ENCODE measurements at places on chromosomes 2 and 18.

DNA sequence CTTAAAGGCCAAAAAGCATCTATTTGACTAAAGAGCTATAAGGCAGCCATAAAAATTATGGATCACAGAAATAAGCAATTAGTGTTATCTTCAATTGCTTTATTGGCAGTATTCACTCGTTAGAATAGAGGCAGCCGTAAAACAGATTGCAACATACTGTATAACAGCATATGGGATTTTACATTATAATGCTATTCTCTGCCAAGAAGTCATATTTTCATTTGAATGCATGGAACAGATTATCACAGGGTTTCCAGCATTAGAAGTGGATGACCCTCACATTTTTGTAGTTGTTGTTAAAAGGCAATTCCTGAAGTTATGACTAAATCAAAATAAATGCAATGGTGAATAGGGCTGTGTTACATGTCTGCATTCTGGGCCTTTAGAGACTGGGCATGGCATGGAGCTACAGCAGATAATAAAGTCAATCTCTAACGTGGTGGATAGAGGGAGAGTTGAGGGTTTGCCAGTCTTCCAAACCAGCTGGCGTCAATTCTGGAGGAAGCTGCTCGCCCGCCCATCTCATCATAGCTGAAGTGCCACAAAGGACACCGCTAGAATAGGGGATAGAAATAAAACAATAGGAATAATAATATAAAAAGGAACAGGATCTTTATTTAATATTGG lies 155.4 kb upstream of the VRK2 start:
- no peak for DNase-seq

DNA sequence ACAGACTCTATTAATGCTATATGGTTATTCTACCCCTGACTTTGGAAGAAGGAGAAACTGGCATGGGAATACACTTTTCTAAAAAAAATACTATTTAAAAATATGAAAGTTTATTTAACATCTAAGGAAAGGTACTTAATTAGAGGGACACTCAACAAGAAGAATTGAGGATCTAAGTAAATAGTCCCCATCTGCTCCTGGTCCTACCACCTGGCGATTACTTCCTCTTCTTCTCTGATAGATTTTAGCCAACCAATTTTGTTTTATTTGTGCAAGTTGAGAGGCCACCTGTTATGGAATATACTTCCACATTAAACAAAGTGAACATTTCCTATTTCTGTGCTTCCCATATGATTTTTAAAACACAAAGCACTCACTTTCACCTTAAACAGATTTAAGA lies 111.7 kb downstream of the BCL2 start:
- peak; percentile 36 for DNase-seq

GRCh38 chr2:222504719-222505118 lies 80.4 kb downstream of the SGPP2 start:
- no peak for DNase-seq

GRCh38 chr2:207304761-207305160 lies 139.0 kb upstream of the KLF7 start:
- no peak for DNase-seq

GRCh38 chr2:138060301-138060635 lies 96.0 kb downstream of the HNMT start:
- DNase-seq = no peak

GRCh38 chr18:55509631-55510324 lies 78.2 kb downstream of the TCF4 start:
- DNase-seq = no peak

- DNase-seq = no peak
These were observed 83.8 kb upstream of the TMEM17 start for GRCh38 chr2:62589691-62590356.

- no peak for DNase-seq
These were observed 494.9 kb upstream of the LRATD1 start for GRCh38 chr2:14137643-14138042.

- DNase-seq = no peak
These were observed 90.8 kb downstream of the NFATC1 start for GRCh38 chr18:79486356-79487182.

GRCh38 chr2:234204480-234204879 lies 154.0 kb downstream of the SPP2 start:
- DNase-seq = no peak

- DNase-seq = no peak
These were observed 18.6 kb upstream of the CNDP1 start for GRCh38 chr18:74515620-74516231.

DNA sequence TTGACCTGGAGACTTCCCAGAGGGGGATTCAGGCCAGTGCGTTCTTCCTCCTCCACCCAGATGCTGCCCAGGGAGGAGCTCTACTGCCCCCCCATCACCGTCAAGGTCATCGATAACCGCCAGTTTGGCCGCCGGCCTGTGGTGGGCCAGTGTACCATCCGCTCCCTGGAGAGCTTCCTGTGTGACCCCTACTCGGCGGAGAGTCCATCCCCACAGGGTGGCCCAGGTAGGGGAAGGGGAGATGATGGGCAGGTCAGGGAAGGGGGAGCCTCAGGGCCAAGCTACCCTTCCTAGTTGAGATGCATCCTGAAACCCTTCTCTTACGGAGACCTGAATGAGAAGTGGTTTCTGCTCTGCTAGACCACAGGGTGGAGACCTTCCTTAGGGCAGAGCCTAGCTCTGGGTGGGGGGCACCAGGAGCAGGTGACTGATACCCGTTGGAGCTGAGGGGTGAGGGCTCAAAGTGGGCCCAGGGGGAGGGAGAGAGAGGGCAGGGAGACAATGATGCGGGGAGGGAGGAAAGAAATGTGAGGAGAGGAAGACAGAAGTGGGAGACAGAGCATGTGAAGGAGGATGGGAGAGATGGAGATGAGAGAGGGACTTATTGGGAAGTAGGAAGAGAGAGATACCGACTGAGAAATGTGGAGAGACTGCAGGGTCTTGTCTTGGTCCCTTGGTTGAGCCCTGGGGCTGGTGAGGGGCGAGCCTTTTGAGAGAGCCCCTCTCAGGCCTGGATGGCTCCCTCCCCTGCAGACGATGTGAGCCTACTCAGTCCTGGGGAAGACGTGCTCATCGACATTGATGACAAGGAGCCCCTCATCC lies 159.4 kb downstream of the DYSF start:
- DNase-seq = no peak

DNA sequence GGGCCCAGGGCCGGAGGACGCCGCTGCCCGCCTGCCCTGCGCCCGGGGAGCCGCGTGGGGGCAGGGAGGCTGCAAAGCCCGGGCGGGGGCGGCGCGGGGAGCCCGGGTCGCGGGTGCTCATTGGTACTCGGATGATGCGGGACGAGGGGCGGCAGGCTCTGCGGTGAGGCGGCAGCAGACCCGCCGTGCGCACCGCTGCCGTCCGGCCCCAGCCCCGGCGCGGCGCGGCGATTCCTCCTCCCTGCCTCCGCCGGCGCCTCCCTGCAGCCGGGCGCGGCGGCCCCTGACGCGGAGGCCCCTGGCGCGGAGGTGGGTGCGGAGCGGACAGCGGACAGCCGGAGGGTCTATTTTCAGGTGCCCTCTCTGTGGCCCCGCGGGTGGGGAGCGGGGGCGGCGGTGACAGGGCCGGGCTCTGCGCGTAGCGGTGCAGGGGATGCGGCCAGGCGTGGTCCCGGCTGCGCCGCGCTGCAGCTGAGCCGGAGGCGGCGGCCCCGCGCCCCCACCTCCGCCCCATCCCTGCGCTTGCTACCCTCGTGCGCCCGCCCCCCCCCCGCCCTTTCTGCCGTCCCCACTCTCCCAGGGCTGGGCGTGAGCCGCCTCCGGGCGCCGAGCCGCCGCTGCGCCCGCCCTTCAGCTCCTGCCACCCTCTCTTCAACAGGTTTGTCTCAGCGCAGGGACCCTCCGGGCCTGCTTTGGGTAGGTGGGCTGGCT lies 640 bp downstream of the SPTBN1 start:
- DNase-seq = peak; percentile 84

- no peak for DNase-seq
These were observed 14.0 kb downstream of the STAM2 start for GRCh38 chr2:152161598-152161997.

DNA sequence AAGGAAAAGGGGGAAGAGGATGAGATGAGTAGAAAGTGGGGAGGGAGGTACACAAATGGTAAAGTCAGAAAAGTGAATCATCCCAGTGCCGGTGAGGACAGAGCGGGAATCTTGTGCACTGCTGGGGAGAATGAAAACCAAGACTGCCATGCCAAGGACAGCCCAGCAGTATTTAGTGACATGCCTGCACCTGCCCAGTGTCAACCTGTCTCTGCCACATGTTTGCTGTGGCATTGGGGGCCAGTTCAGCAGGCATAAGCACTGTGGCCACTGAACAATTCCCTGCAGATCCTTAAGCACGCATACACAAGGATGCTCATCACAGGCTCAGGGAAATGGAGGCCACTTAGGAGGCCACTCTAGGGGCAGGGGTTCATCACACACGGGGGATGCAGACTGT lies 5.2 kb upstream of the KCNK3 start:
- DNase-seq = no peak

DNA sequence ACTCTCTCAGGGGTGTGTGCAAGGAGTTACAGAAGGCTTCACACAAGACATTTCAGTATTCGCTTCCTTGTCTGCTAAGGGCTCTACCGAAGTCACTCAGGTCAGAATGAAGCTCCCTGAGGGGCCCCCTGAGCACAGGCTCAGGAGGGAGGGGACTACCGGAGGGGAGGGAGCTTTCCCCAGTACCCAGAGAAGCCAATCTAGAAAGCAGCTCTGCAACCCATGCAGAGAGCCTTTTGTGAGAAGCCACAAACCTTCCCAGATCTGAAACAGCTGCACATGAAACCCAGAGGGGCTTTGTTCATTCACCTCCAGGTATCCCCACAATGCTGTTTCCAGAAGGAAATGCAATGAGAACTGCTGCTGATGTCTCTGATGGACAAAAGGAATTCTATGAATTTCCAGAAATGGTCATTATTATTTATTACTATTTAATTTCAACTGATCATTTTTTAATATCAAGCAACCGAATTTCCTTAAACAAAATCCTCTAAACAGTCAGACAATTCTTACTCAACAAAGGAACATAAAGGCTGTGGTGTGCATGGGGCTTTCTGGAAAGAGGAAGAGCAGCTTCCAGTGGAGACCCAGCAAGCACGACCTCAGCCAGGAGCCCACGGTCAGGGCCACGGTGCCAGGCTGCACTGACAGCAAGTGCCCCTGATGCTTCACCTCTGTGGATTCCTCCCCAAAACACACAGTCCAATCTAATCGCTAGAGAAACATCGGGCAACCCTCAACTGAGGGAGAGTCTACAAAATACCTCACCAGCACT lies 42.0 kb downstream of the NDUFA10 start:
- DNase-seq = no peak

DNA sequence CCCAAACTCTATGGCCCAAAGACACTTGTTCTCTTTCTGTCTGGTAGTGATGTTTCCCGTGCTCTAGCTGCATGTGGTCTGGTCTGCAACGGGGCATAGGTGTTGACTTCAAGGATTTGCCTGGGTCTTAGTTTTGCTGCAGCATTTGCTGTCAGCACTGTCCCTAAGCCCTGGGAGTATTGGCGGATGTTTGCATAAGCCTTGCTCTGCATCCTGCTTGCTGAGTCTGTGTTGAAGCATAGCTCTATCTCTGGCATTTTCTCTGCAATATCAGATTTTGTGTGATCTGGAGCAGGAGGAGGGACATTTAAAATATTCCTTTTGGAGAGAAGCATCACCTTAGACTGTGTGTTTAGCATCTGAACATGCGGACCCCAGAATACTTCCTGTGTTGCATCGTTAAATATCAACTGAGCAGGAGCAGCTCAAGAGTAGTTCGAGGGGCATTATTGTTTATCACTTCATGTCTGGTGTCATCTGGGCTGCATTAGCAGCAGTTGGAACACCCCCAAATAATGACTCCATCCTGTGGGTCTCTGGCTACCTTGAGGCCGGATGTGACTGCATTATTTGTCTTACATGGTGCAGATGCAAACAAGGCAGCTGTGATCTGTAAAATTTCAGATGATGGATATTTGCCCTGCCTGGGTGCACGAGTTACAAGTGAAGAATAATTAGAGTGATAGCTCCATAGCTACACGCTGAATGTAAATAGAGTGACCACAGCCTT lies 231.7 kb downstream of the TRIB2 start:
- no peak for DNase-seq

DNA sequence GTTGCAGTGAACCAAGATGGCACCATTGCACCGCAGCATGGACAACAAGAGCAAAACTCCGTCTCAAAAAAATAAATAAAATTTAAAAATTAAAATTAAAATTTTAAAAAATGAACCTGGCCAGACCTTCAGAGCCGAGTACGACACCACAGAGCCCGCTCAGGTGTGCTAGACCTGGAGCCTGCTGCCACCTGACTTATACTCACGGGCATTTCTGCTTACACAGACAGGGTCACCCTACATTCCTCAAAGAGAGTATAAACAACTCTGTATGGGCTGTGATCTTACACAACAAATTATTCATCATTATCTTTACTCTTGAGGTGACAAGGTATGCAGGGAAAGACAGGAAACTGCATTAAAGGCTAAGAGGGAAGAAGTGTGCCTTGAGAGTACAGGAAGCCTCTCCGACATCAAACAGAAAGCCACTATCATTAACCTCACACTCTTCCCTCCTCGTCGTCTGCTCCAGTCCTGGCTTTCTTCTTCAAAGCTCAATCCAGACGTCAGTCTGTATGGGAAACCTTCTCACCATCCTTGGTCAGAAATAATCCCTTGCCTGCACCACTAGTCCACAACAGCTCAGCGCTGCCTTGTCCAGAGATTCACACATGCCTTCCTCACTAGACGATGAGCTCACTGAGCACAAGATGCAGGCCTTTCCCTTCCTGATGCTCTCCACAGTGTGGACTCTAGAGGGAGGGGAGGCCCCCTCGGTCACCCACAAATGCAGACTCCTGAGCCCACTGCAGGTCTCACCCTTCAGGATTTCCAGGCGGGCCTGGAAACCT lies 56.2 kb downstream of the UXS1 start:
- no peak for DNase-seq

GRCh38 chr2:239715202-239715601 lies 309.9 kb downstream of the NDUFA10 start:
- DNase-seq = no peak

DNA sequence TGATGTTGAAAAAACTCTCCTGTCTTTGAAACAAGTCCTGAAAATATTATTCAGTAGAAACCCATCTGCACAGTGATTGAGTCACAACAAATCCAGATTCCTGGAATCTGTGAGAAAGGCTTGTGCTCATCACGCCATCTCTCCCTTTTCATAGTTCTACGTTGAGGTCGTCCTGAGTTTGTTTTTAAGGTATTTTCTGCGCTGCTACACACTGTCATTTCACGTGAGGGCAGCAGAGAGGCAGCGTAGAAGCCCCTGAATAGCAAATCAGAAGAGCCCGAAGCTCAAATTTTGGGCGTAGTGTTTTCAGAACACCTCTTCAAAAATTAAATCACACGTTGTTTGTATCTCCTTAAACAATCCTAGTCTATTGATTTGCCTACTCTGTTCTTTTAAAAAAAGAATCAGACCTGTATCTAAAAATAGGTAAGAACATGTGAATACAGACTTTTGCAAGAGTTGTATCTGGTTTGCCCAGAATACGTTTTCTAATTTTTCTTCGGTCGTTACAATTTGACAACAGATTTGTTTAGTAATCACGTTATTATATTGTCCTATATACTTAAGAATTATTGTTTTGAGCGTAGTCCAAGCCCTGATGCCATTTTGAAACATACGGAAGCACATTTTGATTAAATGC lies 61.6 kb upstream of the SLC38A11 start:
- peak; percentile 45 for DNase-seq

GRCh38 chr2:168490015-168490874 lies 34.2 kb downstream of the CERS6 start:
- no peak for DNase-seq

GRCh38 chr2:55114082-55114481 lies 63.8 kb upstream of the RTN4 start:
- no peak for DNase-seq
